H9 (cell line): ENCODE measurements at places on chromosomes 11 and 22. TPM values are rescaled to one million over a fixed set of nuclear protein-coding genes. Genes with fewer than 3 reads are reported as not detected.

- peak overlapping the region; percentile 79 for H3K4me3 ChIP-seq
- peaks cover 12% of the 10 kb centered on the region for H3K4me1 ChIP-seq
- no peak overlapping the region for H3K27ac ChIP-seq
- peak; percentile 70 for DNase-seq
- peaks cover 2% of the 10 kb centered on the region; the same call in 1 of the 2 replicates for H3K27me3 ChIP-seq
- no peaks in the 10 kb centered on the region for H3K36me3 ChIP-seq
These were observed 519 bp downstream of the ARRB1 start for GRCh38 chr11:75350743-75351540.

- no peaks in the 10 kb centered on the region for H3K4me1 ChIP-seq
- no peak overlapping the region for H3K4me3 ChIP-seq
- no peaks in the 10 kb centered on the region for H3K36me3 ChIP-seq
These were observed 24.6 kb downstream of the CSF2RB start for GRCh38 chr22:36938028-36938425.

DNA sequence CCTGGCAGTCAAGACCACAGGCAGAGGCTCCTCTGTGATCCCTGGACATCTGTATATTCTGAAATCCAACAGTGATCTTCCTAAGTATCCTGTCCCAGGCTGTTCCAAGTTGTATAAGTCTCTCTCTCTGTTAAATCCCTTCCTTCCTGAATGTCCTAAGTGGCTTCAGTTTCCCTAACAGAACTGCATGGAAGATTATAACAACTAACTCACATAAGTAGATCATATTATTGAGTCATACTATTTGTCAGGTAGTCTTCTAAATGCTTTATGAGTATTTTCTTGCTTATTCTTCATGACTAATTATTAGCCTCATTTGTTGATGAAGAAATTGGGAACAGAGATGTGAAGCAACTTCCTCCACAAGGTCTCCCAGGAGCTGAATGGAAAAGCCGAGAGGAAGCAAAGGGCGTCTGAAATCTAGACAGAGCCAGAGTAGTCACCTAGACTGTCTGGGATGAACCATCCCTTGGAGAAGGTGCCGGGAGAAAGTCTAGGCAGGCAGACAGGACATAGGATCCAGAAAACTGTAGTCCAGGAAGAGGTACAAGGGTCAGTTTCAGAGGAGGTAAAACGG, 93.2 kb upstream of the FAT3 start:
- H3K4me1 ChIP-seq = 0 out of 2 replicates have a peak, but pooled peaks cover 3% of the 10 kb centered on the region
- H3K36me3 ChIP-seq = no peaks in the 10 kb centered on the region
- no peaks in the 10 kb centered on the region for H3K27me3 ChIP-seq
- no peak overlapping the region for H3K4me3 ChIP-seq

- no peaks in the 10 kb centered on the region; the same call in 1 of the 2 replicates for H3K27me3 ChIP-seq
- H3K36me3 ChIP-seq = no peaks in the 10 kb centered on the region; the same call in 1 of the 2 replicates
- no peak overlapping the region for H3K4me3 ChIP-seq
- no peaks in the 10 kb centered on the region; the same call in 1 of the 2 replicates for H3K4me1 ChIP-seq
These were observed 124.2 kb upstream of the B3GAT1 start for GRCh38 chr11:134536219-134536618.

DNA sequence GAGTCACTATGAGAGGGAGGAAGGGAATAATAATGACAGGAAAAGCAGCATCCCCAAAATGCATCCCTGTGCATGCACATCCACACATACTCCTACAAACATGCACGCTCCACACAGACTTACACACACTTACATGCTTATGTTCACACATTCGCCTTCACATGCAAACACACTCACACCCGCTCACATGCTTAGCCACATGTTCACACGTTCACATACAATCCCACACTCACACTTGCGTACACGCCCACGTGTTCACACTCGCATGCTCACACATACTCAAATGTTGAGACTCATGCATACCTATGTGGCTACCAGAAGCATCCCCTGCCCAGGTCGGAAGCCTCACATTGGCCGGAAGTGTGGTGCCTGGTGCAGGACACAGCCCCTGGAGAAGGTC, 372.1 kb downstream of the MN1 start:
- peaks cover 16% of the 10 kb centered on the region for H3K36me3 ChIP-seq
- no peak for DNase-seq
- H3K27ac ChIP-seq = no peak overlapping the region
- no peaks in the 10 kb centered on the region for H3K4me1 ChIP-seq
- no peaks in the 10 kb centered on the region for H3K27me3 ChIP-seq
- no peak overlapping the region for H3K4me3 ChIP-seq

- no peaks in the 10 kb centered on the region for H3K4me1 ChIP-seq
- H3K27ac ChIP-seq = no peak overlapping the region
- no peaks in the 10 kb centered on the region for H3K27me3 ChIP-seq
- DNase-seq = no peak
- H3K4me3 ChIP-seq = no peak overlapping the region
- H3K36me3 ChIP-seq = no peaks in the 10 kb centered on the region
These were observed 146.5 kb downstream of the ELP4 start for GRCh38 chr11:31656051-31656450.

The PRSS23 gene
- total RNA-seq = 6.3 and 6.9 TPM in 2 replicates

The POU2F3 gene
- 1.1 and 1.3 TPM in 2 replicates for total RNA-seq
